ENCODE measurements at places on chromosomes 1 and 21.

DNA sequence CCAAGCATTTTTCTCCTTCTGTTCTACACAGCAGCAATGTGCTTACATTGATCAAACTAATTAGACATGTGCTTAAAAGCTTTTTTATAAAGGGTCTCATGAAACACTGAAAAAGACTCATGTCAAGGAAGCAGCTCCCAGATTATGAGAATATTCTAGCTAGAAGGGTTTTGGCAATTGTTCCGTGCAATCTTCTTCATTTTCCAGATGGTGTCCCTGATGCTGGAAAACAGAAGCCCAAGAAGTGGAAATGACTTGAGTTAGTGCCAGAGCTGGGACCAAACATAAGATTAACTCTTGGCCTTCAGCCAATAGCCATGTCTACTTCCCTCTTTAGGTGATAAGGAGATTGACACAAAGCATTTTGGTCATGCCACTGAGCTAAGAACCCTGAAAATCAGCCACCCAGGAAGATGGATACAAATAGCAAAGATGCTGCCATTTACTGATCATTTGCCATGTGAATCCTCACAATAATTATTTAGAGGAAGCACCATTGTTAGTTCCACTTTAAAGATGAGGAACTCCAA, 110.8 kb downstream of the MATN1 start:
- DNase-seq = no peak

DNA sequence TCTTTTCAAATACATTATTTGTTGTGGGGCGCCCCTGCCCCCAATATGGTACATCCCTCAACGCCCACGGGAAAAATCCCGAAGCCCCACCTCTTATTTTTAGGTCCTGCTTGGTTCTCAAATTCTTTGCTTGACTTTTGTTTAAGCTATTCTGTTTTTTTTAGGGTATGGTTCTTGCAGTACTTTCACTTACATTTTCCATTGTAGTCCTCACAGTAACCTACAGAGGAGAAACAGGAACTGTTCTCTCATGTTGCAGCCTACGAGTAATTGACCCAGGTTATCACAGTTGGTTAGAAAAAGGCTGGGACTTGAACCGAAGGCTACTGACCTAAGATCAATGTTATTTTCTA, 697 bp upstream of the C21orf91 start:
- DNase-seq = no peak

- no peak for DNase-seq
Observed at GRCh38 chr1:219927298-219927955, 930 bp downstream of the SLC30A10 start.

- no peak for DNase-seq
Observed at GRCh38 chr1:209577346-209577745, 6.2 kb upstream of the CAMK1G start.

DNA sequence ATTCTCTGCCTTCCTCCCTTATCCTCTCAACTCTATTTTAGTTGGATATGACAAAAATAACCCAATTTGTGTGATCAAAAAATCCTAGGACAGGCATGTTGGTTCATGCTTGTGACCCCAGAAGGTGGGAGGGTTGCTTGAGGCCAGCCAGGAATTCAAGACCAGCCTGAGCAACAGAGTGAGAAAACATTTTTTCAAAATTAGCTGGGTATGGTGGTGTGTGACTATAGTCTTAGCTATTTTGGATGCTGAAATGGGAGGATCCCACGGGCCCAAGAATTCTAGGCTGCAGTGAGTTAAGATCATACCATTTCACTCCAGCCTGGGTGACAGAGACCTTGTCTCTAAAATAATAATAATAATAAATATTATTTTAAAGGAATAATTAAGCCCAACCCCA, 1383.1 kb upstream of the ADGRL2 start:
- peak; percentile 55 for DNase-seq

DNA sequence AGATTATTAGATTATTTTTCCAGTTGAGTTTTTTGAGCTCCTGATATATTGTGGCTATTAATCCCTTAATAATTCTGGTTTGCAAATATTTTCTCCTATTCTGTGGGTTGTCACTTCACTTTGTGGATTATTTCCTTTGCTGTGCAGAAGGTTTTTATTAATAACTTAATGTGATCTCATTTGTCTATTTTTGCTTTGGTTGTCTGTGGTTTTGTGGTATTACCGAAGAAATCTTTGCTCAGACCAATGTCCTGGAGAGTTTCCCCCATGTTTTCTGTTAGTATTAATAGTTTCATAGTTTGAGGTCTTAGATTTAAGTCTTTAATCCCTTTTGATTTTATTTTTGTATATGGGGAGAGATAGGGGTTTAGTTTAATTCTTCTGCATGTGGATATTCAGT, 7.1 kb upstream of the TBX19 start:
- DNase-seq = no peak

DNA sequence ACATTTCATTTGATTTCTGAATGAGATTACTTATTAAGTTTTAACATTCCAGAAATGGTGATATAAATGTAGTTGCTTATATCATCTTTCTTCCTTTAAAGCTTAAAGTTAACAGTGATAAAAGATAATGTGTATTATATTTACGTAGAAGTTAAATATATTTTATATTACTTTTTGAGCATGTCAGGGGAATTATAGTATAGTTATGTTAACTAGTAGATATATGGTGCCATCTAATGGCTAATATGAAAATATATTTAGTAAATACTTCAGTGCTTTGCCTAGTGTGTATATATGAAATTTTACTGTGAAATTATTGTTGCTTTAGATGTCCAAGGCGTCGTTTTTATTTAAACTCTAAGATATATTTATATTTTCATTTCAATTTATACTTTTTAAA, 51.5 kb downstream of the SYT14 start:
- DNase-seq = no peak

- DNase-seq = no peak
Observed at GRCh38 chr1:51850420-51851223, 27.9 kb downstream of the NRDC start.

GRCh38 chr21:15743593-15743992, 13.8 kb downstream of the USP25 start:
- DNase-seq = no peak

GRCh38 chr1:197021716-197022115, 44.4 kb downstream of the CFHR5 start:
- DNase-seq = no peak

DNA sequence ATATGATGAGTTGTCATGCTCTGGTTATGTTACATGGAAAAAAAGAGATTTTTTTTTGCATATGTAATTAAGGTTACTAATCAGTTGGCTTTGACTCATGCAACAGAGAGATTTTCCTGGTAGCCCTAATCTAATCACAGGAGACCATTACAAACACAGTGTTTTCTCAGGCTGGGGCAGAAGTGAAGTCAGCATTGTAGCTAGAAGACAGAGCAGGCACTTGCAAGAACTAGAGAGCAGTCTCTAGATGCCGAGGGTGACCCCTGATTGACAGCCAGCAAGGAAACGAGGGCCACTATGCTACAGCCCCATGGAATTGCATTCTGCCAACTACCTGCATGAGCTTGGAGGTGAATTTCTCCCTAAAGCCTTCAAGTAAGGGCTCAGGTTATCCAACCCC, 151.3 kb downstream of the RUNX1 start:
- no peak for DNase-seq

DNA sequence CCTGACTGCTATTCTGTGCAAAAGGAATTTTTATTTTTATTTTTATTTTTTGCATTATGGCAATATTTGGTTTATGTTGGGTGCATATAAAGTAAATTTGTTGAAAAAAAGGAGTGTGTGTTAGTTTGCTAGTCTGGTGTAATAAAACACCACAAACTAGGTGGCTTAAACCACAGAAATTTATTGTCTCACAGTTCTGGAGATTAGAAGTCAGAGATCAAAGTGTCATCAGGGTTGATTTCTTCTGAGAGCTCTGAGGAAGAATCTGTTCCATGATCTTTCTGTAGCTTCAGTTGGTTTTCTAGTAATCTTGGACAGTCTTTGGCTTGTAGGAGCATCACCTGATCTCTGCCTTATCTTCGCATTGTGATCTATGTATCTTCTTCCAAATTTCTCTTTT, 6.5 kb downstream of the SLC30A7 start:
- no peak for DNase-seq

GRCh38 chr1:101357444-101357986, 120.7 kb downstream of the S1PR1 start:
- no peak for DNase-seq

DNA sequence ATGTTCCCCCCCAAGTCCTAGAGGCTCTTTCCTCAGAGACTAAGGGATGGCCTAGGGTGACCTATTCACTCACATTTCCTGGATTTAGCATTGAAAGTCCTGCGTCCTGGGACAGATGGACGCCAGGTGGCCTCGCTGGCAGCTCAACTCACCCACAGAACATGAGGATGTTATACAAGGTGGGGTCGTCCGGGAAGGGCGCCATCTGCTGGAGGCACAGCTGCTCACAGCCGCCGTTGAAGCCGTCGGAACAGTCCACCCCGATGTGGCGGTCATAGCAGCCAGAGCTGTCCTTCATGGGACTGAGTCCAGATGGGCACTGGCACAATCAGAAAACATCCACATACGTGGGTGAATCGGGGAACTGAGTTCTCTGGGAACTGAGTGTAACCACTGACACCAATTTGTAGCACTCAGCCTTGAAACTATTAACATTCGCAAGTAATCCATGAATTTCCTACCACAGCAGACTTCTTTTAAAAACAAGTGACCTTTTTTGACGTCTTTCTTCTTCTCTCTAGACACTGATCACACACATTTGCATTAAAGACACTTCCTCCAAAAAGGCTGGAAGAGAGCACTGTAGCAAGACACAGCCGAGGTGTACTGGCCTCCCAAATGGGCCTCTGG, 215.4 kb downstream of the ASTN1 start:
- DNase-seq = peak; percentile 56

GRCh38 chr1:3697104-3697503, 44.8 kb downstream of the TP73 start:
- DNase-seq = no peak

- DNase-seq = no peak
Observed at GRCh38 chr1:219582296-219582695, 30.6 kb downstream of the ZC3H11B start.

DNA sequence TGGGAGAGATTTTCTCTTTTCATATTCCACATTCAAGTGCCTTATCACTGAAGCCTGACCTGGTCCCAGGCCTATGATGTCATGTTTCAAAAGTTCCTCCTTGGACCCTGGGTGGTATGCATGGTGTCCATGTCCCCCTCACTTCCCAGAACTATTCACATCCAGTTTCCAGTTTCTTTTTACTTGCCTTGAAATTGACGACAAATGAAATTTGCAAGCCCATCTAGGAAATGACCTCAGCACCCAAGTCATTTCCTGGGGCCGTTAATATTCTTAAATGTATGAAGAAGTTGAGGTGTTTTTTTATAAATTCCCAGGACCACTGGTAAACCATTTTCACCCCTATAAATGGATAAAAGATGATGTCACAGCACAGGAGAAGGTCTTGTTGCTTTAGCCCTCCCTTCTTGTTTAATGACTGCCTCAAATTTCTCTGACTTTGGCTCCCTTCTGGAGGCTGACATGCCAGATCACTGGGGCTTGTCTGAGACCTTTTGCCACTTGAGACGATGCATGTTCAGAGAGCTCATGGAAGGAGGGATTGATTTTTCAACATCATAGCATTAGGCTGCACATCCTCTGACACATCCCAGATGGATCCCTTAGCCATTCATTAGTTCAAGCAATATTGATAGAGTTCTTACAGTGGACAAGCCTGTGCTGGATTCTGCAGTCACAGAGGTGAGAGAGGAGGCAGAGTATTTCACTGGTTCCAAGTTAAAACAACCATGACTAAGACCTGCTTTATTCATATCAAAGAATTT, 221.3 kb downstream of the PLPP3 start:
- no peak for DNase-seq

- no peak for DNase-seq
Observed at GRCh38 chr1:48773133-48773532, 3.6 kb downstream of the BEND5 start.

- DNase-seq = no peak
Observed at GRCh38 chr1:162065016-162065415, 4.5 kb upstream of the NOS1AP start.

DNA sequence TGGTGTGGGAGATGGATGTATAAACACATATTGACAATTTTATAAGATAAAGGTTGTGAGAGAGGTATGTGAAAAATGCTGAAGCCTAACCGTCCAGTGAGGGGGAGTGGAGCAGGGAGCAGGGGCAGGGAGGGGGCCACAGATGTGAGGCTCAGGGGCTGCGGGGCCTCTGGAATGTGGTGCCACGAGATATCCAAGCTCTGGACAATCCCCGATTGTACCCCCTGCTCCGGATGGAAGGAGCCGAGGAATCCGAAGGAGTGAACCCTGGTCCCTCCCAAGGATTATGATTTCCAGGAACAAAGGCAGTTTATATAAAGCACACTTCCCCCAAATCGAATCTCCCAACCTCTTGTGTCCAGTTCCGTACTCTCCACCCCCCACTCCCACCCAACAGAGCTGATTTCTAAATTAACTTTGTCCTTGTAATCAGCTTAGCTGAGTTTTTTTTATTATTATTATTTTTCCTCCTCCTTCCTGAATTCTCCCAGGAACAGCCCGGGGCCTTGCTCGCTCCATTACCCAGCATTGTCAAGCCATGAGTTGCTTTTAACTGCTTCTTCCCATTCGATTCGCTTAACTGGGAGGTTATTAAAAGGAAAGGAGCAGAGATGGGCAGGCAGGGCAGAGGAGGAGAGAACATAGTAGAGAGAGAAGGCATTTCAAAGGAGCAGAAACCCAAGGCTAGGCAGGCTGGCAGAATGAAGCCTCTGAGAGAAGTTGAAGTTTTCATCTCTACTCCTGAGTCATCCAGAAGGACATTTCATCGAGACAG, 9.4 kb downstream of the KIRREL1 start:
- no peak for DNase-seq

GRCh38 chr1:242448910-242449645, 75.4 kb downstream of the PLD5 start:
- no peak for DNase-seq

GRCh38 chr1:8083739-8084484, 57.8 kb upstream of the ERRFI1 start:
- no peak for DNase-seq

DNA sequence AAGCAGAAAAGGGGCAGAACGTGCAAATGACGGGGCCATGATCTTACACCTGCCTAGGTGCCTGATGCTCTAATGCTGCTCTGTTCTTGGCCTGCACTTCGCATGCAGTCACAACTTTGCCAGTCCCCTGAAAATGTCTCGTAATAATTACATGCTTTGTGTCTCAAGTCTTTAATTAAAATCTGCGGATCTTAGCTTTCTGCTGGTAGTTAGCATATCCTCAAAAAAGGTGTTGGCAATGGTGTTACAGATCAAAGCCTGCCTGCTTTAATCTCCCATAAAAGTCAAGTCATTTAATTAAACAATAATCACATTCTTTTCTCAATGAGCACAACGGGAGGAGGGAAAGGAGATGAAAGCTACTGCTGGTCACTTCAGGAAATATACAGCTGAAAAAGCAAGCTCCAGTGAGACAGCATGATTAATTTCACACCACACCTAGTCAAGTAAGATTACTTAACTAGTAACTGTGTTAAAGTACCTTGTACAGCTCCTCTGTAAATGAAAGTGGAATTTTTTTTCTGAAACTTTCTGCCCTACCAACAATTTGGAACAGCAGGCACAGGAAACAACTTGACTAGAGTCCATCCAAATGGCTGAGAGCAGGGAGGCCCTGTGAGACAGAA, 45.8 kb downstream of the STX6 start:
- DNase-seq = no peak
